Renal cortex interstitium (tissue), 15 donors: ENCODE measurements at places on chromosomes 11 and 22. TPM values are rescaled to one million over a fixed set of nuclear protein-coding genes. Genes with fewer than 3 reads are reported as not detected.

Gene PNPLA5
- 0.07 TPM for polyA plus RNA-seq

Gene GLB1L3
- polyA plus RNA-seq: 2.1 TPM

Gene PYGM
- 3.2 TPM for polyA plus RNA-seq

Gene GAB4
- polyA plus RNA-seq: not detected

Gene ANGPTL5
- not detected for polyA plus RNA-seq

Gene C11orf42
- 1.0 TPM for polyA plus RNA-seq

Gene MS4A14
- 0.27 TPM for polyA plus RNA-seq

Gene LMO2
- 31.2 TPM for polyA plus RNA-seq

Gene HOATZ
- not detected for polyA plus RNA-seq

Gene ZNRD2
- polyA plus RNA-seq: 54.7 TPM

Gene NARS2
- 44.6 TPM for polyA plus RNA-seq

Gene GRM5
- polyA plus RNA-seq: 0.19 TPM

GRCh38 chr22:34914846-34915245, 151.1 kb upstream of the ISX start:
- DNase-seq: no peak

- DNase-seq: no peak
Observed at GRCh38 chr11:111542606-111543275, 2.2 kb downstream of the LAYN start.

GRCh38 chr11:93832780-93833179, 17.6 kb downstream of the VSTM5 start:
- no peak for DNase-seq

- DNase-seq: no peak
Observed at GRCh38 chr22:35645646-35646045, 2.6 kb upstream of the APOL6 start.

- DNase-seq: peak; percentile 16
Observed at GRCh38 chr11:10973416-10973815, 115.6 kb upstream of the ZBED5 start.

DNA sequence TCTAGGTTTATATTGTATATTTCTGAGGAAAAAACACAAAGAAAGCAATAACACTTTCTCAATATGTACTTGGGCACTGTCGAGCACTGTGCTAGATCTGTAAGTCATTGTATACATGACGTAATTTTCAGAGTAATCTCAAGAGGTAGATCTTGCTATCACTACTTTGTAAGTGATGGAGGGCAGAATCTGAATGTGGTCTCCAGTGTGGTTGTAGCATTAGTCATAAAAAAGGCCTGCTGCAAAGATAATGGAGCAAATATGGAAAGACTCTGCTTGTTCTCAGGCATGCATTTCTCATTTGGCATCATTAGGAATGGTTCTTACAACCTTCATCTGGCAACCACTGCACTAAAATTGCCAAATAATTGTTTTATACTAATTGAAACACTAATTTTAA, 419.8 kb upstream of the CCDC179 start:
- no peak for DNase-seq

- DNase-seq: no peak
Observed at GRCh38 chr22:34462795-34463194, 542.5 kb upstream of the LARGE1 start.

DNA sequence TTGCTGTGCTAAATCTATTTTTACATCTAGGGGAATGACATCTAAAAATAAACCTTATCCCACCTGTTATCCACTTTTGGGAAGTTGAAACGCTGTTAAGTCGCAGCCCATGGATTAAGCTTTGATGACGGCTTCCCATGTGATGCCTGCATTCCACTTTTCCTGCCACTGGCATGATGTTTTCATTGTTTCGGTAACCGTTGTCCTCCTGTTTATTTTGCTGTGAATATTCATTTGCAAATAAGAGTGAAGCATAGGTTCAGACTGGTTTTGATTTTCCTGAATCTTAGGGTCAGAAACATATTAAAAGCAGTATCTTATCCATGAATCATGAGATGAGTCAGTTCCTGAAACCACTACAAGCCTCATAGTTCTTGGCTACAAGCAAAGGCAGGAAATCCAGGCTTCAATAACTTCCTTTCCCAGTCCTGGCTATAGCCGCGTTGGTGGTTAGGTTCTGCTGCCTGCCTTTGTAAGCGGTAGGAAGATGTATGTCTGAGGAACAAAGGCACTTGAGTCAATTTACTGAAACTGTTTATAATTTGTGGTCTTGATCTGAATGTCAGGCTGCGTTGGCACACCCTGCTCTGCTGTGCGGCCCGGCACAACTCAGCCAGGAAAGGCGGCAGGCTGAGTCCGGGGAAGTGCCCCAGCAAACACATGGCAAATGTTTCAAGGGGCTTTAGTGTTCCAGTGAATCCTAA, 19.4 kb downstream of the TEAD1 start:
- DNase-seq: no peak

GRCh38 chr11:131674051-131674755, 303.8 kb downstream of the NTM start:
- no peak for DNase-seq

GRCh38 chr22:17133137-17133536, 12.0 kb upstream of the TMEM121B start:
- DNase-seq: no peak

DNA sequence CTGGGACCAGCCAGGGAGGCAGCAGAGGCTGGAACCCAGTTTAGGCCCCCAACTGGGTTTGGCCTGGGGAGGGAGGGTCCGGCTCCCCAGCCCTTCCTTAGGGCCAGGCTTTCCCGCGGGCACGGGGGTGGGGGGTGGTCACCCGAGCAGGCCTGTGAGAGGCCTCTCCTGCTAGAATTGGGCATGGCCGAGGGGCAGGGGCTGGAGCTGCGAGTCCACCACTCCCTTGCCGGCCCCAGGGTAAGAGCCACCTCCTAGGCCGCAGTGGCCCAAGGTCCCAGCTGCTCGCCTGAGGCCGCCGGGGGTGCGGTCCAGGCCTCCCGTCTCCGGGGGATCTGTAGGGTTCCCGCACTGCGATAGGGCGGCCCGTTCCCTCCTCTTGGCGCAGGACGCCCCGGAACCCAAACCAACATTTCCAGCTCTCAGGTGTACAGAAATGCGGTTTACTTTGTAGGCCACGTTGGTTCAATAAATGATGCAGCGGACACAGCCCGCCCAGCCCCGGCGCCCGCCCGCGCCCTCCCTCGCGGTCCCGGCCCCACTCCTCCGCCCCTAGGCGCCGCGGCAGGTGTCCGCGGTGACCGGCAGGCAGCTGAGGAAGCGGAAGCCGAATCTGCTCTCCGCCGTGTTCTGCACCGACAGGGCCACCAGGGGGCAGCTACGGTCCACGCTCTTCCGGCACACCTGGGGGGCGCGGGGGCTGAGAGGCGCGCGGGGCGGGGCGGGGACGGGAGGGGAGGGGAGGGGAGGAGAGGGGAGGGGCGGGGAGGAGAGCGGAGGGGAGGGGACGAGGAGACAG, 5.9 kb downstream of the LMNTD2 start:
- no peak for DNase-seq

GRCh38 chr11:14270690-14271542, 88.1 kb downstream of the RRAS2 start:
- DNase-seq: no peak

DNA sequence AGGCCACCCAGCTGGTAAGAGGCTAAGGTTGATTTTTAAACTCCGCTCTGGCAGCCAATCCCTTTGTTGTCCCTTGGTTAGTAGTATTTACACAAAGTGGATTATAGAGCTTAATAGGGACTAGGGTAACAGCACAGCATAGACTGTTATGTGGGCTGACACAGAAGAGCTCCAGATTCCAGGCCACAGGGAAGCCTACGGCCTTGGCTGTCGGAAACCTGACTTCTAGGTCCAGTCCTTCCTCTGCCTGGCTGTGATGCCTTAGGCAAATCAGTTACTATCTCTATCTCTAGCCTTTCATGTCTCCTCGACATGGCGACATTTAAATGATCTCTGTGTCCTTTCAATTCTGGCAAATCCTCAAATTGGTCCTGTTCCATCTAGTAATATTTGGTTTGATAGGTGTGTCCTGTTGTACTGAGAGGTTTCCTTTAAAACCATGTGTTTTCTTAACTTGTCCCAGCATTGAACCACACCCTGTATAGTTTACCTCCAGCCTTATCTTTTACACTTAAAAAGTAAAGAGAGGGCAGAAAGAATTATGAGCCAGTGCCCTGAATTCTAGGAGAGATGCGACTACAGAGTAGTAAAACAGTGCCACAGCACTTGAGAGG, 4.2 kb downstream of the MMP1 start:
- DNase-seq: no peak

GRCh38 chr11:40276960-40277359, 1182.5 kb downstream of the LRRC4C start:
- no peak for DNase-seq

GRCh38 chr22:20224256-20224626, 43.9 kb downstream of the RTN4R start:
- no peak for DNase-seq

DNA sequence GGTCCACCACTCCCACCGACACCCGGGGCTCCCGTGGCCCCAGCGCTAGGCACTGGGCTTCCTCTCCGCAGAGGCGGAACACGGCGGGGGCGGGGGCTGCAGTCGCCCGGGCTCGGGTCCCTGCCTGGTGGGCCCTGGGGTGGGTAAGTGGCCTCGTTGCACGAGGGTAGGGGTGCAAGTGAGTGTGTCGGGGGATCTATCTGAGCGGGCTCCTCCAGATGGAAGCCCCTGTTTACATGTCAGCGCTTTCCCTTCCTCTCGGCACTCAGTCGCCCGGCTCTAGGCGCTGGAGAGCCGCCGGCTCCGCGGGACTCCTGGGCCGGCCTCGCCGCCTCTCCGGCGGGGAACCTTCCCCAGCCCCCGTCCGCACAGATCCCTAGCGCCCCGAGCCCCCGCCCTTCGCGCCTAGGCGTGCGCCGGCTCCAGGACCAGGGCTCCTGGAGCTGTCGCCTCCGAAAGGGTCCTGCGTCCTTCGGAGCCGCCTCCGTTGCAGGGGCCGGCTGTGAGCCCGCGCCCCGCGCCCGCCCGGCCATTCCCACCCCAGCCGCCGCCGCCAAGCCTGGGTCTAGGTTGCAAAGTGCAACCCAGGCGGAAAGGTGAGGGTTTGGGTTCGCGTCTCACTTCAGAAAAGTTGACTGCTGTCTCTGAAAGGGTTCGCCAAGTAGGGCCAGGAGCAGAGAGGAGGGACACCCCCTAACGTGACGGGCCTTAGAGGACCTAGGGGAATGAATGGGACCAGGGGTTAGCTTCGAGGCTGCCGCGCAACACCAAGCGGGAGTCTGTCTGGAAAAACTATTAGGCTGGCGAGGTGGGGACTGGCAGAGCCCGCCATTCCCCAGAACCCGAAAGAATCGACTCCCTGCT, 978 bp downstream of the FLI1 start:
- DNase-seq: no peak

DNA sequence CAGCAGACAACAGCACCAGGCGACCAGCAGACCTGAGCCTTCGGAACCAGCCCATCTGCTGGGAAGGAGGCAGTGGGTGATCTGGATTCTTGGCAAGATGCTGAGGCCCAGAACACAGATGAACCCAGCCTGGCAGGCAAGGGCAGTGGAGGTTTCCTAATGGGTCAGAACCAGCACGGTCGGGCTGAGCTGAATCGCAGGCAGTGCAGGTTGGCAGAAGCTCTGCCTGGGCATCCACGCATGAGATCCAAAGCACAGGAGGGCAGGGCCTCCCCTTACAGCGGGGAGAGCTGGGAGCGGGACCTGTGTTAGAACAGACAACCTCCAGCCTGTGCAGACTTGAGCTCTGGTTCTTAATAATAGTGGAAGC, 47.5 kb downstream of the DSCAML1 start:
- DNase-seq: no peak

- DNase-seq: no peak
Observed at GRCh38 chr11:118634431-118635236, 27.2 kb downstream of the PHLDB1 start.

DNA sequence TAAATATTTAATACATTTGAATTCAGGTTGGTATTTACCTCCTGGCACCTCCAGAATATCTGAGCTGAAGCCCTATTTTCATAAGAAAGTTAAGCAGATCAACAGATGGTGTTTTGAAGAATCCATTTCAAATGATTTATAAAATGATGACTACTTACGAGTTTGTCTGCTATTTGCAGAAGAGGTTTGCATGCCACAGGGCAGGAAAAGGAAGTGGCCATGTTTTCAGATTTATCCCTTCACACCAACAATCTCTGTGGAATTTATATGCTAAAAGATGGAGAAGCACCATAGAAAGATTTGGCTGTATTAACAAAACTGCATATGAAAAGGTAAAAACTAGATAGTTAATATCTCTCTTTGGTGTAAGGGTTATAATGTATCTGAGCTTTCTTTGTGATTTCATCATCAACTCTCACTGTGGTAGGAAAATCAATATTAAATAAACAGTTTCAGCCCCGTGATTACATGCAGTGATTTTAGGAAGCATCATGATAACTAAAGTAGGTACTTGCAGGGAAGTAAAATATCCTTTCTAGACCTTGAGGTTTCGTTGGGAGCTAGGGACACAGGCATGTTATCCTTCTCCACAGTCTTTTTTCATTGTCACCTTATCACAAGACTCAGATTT, 2.6 kb downstream of the BMAL1 start:
- DNase-seq: no peak

DNA sequence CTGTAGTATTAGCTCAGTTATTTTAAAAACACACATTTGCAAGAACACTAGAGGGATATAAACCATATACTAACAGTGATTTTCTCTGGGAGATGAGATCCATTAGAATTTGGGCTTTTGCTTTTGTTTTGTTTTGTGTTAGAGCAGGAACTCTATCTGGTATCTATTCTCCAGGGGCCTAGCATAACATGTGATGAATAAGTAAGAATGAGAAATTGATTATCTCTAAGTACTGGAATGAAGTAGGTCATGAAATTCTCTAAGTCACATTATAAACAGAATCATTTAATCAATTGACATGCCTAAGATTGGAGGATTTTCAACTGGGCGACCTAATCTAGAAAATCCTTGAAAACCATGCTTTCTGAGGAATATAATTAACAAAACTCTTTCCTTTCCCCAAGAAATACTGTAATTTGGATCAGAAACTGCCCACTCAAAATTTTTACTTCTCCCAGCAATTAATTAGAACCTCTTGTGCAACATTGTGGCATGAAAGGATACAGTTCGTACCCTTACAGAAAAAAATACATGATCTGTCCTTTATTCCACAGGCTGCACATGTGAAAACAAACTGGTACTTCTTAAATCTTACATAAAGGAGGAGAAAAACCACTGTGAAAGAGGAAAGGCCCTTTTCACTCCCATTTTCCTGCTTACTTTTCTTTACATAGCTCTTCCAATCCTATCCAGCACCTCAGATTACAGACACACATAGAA, 93.5 kb downstream of the MRTFA start:
- DNase-seq: no peak

DNA sequence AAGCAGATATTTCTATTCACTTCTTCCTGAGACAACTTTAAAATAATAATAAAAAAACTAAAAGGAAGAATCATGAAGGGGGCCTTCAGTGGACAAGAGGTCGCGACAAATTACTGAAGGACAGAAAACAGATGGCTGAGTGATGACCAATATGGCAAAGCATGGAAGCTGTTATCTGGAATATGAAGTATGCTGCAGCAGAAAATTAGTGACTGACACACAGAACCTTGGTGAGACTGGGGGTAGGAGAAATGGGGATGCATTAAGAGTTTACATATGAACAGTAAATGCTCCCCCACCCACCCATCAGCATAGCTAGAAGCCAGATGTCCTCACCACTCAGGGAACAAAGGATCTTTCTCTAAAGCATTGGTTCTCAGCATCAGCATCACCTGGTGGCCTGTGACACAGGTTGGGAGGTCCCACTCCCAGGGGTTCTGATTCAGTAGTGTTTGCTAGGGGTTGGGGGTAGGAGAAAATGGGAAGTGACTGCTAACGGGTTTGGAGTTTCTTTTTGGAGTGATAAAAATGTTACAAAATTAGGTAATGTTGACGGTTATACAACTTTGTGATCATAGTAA, 59.7 kb downstream of the NARS2 start:
- DNase-seq: peak; percentile 17

GRCh38 chr11:61817471-61818202, 834 bp upstream of the FADS1 start:
- DNase-seq: no peak

- DNase-seq: no peak
Observed at GRCh38 chr11:78691215-78691614, 116.6 kb upstream of the NARS2 start.
